Activated T-helper 1 cell treated with anti-CD3 and anti-CD28 coated beads, Interleukin-12 subunit alpha, Interleukin-12 subunit beta, Interleukin-2, Interleukin-4 antibody, amounts not matched to agents 30 ng/mL and 10 ng/mL and 1 ng/mL, durations not matched to agents 14 hours and 24 hours and 36 hours (primary cell): ENCODE measurements at places on chromosomes 3 and 15. TPM values are rescaled to one million over a fixed set of nuclear protein-coding genes. Genes with fewer than 3 reads are reported as not detected.

NPAP1 gene
- not detected in 2 replicates for total RNA-seq

GRCh38 chr3:23041918-23042696 is 161.0 kb upstream of the UBE2E2 start:
- DNase-seq = no peak

GRCh38 chr3:152100491-152101132 is 168.1 kb upstream of the MBNL1 start:
- DNase-seq = no peak

GRCh38 chr15:54387799-54388198 is 409.6 kb downstream of the UNC13C start:
- DNase-seq = no peak

GJD2 gene
- total RNA-seq = not detected in 2 replicates

CSPG4 gene
- total RNA-seq = not detected in 2 replicates

GRCh38 chr3:72797773-72798543 is 50.3 kb downstream of the SHQ1 start:
- DNase-seq = no peak

GABRB3 gene
- not detected in 2 replicates for total RNA-seq

GRCh38 chr3:53748512-53749271 is 97.5 kb downstream of the CHDH start:
- DNase-seq = no peak

DNA sequence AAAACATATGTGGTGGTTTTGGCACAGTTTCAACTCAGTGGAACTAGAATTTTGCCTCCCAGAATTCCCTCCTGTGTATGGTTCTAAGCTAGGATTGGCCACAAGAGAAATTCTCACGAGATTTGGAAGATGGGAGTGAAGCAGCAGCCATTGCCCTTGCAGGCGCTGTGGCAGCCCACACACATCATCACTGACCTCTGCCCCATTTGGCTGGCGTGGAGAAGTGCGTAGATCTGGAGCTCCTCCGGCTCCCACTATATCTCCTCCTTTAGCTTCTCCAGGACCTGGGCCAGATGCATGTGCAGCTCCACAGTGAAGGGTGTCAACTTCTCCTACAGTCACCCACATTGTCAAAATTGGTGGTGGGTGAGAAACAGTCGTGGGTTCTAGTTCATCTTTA is 199.6 kb downstream of the EFHB start:
- no peak for DNase-seq

DNA sequence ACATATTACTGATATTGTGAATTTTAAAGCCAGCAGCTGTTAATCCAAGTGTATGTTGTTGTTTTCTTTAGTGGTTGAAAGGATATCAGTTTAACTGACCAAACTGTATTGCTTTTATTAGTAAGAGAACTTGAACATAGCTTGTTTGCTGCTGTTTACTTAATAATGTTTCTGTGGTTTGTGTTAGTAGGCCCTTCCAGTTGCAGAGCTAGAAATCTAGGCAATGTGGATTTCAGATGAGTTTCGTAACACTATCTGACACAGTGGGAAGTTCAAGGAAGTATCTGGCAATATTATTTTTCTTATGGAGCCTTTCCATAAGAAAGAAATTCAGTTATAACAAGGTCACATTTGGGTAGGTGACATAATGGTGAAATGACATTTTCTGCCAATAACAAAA is 18.5 kb downstream of the ZNF609 start:
- DNase-seq = no peak

DNA sequence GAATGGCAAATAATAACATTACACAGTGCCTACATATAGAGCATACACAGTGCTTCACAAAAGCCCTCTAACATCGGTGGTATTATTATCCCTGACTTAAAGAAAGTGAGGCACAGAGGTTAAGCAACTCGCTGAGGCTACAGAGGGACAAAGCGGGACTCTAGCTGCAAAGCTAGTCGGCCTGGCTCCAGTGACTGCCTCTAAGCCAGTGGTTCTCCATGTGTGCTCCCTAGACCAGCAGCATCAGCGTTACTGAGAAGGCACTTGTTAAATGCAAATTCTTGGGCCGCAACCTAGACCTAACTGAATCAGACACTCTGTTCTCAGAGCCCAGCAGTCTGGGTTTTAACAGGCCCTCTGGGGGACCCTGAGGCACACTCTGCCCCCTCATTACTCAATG is 33.1 kb upstream of the LIPC start:
- no peak for DNase-seq

- no peak for DNase-seq
Observed at GRCh38 chr3:152672320-152672649, 162.6 kb upstream of the P2RY1 start.

DNA sequence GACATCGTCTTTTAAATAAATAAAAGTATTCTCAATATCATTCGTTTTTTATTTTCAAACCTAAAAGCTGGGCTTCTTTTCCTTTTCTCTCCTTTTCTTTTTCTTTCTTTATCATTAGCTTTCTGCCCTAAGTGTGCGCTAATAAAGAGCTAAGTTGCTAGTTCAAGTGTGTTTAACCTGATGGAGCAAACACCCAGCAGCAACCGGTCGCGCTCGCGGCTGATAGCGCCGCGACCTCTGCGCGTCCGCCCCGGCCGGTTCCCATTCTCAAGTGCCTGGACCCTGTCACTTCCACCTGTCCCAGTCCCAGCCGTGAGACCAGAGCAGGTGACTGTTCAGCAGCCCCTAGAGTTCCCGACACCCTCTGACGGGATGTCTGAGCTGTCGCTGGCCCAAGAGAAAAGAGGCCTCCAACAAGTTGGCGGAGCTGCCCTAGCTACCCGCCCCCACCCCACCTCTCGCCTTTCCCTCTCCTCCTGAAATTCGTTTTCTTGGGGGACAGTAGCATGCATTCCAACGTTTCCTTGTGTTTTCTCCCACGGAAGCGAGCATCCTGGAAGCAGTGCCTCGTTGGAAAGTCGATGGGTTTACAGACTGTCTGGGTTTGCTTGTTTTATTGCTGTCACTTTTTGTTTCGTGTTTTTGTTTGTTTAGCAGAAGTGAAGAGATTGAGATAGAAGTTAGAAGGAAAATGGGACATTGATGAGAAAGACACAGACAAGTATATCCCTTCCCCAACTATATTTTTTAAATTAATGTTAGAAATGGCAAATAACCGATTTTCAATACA is 3.1 kb upstream of the MECOM start:
- no peak for DNase-seq
